ENCODE measurements at places on chromosomes 16 and 17. TPM values are rescaled to one million over a fixed set of nuclear protein-coding genes. Genes with fewer than 3 reads are reported as not detected.

ACSM2A gene
- not detected for total RNA-seq

- H3K27ac ChIP-seq: no peak overlapping the region
- peaks cover 3% of the 10 kb centered on the region for H3K36me3 ChIP-seq
- peaks cover 6% of the 10 kb centered on the region for H3K4me1 ChIP-seq
- no peak overlapping the region for H3K4me3 ChIP-seq
- H3K27me3 ChIP-seq: no peaks in the 10 kb centered on the region
- DNase-seq: no peak
These were observed 203.5 kb downstream of the CEP112 start for GRCh38 chr17:65988451-65988850.

SLC22A31 gene
- total RNA-seq: 6.9 TPM

P2RX1 gene
- 0.60 TPM for total RNA-seq

GRCh38 chr17:72135546-72136325 lies 14.9 kb downstream of the SOX9 start:
- H3K4me1 ChIP-seq: peaks cover 6% of the 10 kb centered on the region
- peaks cover 24% of the 10 kb centered on the region for H3K27me3 ChIP-seq
- no peak overlapping the region for H3K4me3 ChIP-seq
- no peak for DNase-seq
- H3K36me3 ChIP-seq: no peaks in the 10 kb centered on the region

Measured in progenitor cell of endocrine pancreas (in vitro differentiated cells).